ENCODE measurements at places on chromosomes 4 and X.

GRCh38 chr4:8391972-8392371, 48.6 kb downstream of the ACOX3 start:
- DNase-seq, result no peak

- DNase-seq, result no peak
Measured at GRCh38 chrX:39898147-39898546, 199.6 kb downstream of the BCOR start.

DNA sequence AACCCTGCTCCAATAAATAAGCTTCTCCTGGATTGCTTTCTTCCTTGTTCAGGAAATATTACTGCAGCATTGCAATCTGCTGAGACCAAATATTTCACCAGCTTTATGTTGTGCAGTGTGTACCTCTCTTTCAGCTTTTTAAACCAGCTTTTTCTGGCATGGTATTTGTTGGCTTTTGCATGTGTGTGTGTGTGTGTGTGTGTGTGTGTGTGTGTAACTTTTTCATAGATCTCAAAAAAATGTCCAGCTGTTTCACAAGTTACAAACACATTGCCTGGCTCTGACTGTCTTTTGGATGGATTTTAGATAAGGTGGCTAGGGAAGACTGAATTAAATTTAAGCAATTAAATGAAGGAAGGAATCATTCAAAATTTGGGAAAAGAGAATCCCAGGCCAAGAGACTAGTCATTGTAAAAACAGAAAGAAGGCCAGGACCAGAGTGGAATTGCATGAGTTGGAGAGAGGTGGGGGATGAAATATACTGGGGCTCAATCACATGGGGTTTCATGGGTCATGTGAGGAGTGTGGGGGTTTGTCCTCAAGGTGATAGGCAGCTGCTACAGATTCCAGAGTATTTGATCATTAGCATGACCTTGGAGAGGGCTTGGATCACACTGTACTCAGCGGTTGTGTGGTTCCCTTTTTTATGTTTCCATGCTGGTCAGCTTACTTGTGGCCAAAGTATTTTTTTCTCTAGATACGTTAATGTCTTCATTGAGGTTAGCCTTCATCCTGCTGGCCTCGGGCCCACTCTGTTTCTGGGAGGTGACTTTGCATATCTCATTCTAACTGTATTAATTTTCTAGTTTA, 357.7 kb upstream of the BOD1L1 start:
- no peak for DNase-seq

DNA sequence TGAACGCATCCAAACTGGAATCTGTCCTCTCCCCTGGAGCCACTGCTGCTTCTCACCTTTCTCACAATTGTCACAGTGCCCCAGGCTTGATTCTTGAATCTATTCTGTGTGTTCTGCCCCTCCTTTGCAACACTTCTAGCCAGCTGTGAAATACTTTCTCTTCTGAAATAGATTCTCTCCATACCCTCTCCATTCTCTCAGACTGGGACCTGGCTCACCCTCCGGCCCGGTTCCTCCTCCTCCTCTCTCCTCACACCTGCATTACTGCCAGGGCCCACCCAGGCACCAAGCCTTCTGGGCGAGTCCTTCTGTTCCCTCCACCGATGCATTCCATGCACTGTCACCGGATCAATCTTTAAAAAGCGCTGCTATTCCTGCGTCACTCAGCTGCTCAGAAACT, 336.1 kb downstream of the UNC5C start:
- no peak for DNase-seq

DNA sequence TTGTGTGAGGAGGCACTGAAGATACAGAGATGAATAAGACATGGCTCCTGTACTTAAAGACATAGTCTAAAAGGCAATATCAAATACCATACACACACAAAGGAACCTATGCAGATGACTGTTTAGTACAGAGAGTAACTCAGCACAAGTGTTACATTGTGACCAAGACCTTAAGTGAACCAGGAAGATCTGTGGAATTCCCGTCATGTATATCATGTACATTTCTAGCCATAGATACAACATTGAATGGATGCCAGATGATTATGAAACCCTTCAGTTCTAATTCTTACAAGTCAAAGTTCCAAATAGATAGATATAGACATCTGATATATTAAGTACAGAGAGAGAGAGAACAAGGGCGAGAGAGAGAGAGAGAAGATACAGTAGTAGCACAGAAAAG, 73.2 kb downstream of the PAK3 start:
- DNase-seq, result no peak

- no peak for DNase-seq
Measured at GRCh38 chr4:32427566-32427965, 1707.4 kb downstream of the PCDH7 start.

GRCh38 chr4:13481569-13481968, 2.6 kb downstream of the RAB28 start:
- DNase-seq, result peak; percentile 31

DNA sequence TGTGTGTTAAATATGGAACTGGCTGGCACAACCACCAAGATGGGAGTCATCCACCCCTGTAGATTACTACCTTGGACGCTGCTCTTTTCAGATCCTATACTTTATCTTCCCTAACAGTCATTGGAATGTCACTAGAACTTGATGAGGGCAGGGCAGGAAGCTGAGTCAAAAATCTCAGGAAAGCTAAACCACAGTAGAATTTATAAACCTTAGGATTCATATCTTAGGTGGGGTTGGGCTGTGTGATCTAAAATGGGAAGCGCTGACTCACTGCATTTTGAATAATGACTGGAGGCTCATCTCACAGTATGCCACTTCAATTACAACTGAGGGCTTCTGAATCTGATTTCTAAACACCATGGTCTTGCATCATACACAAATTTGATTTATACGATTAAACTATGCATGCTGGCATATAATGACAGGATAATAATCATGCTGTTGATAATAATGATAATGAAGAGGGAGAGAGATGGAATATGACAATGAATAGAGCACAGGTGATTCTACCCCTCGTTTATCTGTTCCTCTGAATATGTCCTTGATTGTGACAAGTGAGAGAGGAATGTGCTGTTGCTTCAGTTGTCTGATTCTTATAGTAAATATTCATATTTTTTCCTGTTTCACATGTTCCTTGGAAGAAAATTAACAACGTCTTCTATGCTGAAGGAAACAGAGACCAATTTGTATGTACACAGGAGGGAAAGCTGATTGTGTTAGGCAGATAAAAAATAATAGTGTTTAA, 270.3 kb upstream of the HS3ST1 start:
- no peak for DNase-seq

DNA sequence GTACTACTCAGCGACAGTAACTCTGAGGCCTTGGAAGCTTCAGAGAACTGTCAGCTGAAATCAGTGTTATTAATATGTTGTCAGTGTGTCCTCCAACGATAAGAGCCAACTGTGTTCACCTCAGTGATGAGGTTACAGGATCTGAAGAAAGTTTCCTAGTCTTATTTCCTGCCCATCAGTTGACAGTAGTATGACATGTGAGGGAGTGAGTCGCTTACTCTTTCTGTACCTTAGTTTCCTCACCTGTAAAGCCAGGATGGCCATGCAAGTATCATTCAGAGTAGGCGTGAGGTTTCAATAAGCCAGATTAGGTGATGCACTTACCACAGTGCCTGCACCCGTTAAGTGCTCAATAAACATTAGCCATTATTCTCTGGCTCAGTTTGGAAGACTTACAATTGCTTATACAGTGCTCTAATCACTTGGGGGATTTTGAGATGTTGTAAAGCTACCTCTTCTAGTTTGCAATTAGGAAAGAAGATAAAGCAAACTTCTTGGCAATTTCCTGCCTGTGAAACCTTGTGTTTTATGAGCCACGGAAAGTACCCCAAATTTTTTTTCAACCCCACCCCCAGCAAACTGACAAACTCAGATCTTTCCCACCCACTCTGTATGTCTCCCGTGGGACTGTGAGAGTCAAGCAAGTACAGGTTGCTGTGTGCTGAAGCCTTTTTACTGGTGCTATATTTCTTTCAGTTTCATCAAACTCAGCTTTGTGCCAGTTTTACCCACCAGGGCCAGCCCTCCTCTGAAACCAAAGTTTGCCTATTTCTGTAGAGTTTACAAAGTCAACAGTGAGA, 62.2 kb downstream of the ANXA3 start:
- DNase-seq, result peak; percentile 66

- no peak for DNase-seq
Measured at GRCh38 chrX:13377550-13377934, 57.7 kb upstream of the ATXN3L start.

DNA sequence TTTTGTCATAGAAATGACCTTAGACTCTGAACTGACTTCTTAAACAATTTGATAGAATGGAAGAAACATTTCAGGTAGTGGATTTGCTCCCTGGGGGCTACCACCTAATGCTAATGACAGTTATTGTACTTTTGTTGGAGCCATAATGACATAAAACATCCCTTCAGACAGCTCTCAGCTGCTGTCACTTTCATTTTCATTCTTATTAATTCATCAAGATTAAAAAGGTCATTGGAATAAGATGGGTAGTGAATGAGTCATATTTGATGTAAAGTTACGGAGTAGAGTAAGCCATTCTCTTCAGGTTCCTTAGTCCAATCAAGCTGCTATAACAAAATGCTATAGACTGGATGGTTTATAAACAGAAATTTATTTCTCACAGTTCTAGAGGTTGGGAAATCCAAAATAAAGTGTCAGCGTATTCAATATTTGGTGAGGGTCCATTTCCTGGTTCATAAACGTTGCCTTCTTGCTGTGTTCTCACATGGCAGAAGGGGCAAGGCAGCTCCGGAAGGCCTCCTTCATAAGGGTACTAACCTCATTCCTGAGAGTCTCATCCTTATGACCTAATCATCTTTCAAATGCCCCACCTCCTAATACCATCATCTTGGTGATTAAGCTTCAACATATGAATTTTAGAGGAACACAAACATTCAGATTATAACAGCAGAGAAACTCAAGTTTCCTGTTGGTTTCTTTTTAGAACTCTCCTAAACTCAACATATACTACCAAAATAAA, 268.5 kb downstream of the ARAP2 start:
- DNase-seq, result no peak

DNA sequence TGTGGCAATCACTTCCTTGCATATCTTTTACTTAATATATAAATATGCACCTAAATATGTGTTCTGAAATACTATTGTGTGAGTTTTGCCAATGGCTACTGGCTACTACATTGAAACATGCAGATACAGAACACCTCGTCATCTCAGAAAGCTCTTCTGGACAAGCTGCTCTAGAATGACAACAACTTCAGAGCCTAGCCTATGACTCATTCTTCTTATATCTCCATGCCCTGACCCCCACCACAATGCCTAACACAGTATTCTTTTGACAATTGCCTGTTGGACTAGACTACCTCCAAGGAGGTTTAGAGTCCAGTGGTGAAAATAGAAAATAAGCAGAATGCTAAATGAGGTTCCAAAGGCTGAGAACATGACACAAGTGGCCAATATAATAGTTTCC, 17.6 kb upstream of the DMP1 start:
- DNase-seq, result no peak

- no peak for DNase-seq
Measured at GRCh38 chr4:104901438-104901837, 245.2 kb upstream of the TET2 start.

- no peak for DNase-seq
Measured at GRCh38 chr4:79281566-79282359, 44.1 kb downstream of the NAA11 start.

DNA sequence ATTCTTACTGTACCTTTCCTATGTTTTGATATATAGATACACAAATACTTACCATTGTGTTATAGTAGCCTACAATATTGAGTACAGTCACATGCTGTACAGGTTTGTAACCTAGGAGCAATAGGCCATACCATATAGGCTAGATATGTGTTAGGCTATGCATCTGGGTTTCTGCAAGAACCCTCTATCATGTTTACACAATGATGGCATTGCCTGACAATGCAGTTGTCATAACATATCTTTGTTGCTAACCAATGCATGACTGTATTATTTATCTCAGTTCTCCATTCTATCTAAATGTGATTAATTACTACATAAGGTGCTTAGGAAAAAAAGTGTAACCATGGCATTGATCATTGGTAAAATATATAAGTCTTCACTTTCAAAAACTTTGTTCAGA, 10.0 kb upstream of the SPCS3 start:
- no peak for DNase-seq

DNA sequence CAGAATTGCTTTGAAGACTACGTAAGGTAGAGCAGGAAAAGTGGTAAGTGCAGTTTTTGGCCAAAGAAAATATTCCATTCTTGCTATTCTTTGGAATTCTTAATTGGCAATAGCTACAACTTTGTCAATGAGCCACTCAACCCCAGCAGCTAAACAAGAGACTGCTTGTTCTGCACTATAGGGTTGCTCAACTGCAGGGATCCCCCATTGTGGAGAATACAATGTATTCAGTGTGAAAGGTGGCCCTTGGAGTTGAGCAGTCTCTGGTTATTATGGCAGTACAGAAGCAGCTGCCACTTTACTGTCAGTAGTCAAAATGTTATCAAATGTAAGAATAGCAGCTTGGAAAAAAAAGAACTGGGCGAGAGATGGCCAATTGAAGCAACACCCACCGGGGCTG, 808.7 kb downstream of the CENPC start:
- no peak for DNase-seq

GRCh38 chr4:166991006-166991561, 243.2 kb downstream of the SPOCK3 start:
- DNase-seq, result no peak
